ENCODE measurements at places on chromosomes 5 and 9.
A peak's percentile ranks its signal among the peaks of the same experiment; 100 is the strongest.

DNA sequence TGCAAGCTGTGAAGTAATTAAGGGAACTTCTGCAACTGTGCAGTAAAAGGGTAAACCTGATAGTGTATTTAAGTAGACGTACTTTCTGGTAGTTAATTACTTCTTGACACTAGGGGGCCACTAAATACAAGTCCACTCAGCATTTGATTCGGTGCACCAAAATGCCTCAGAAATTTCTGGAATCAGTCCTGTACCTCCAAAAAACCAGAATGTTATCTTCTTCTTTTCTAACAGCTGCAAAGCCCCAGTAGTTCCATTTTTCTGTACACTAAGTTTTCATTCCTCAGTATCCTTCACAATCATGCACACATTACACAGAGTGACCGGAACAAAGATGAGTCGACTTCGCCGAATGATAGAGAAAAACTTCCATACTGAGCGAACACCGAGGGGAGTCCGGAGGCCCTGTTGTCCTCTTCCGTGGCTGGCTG is 484 bp downstream of the GFM2 start:
- DNase-seq, result no peak

- no peak for DNase-seq
Measured at GRCh38 chr9:6449086-6449485, 36.1 kb downstream of the UHRF2 start.

GRCh38 chr5:68369457-68370125 is 154.0 kb downstream of the PIK3R1 start:
- peak; percentile 18 for DNase-seq

GRCh38 chr9:29730163-29730562 is 2156.9 kb upstream of the C9orf72 start:
- DNase-seq, result no peak

- no peak for DNase-seq
Measured at GRCh38 chr5:15499528-15500324, at the start of gene FBXL7. Gene FBXL7, plus strand, starts transcription at chr5:15500180.

DNA sequence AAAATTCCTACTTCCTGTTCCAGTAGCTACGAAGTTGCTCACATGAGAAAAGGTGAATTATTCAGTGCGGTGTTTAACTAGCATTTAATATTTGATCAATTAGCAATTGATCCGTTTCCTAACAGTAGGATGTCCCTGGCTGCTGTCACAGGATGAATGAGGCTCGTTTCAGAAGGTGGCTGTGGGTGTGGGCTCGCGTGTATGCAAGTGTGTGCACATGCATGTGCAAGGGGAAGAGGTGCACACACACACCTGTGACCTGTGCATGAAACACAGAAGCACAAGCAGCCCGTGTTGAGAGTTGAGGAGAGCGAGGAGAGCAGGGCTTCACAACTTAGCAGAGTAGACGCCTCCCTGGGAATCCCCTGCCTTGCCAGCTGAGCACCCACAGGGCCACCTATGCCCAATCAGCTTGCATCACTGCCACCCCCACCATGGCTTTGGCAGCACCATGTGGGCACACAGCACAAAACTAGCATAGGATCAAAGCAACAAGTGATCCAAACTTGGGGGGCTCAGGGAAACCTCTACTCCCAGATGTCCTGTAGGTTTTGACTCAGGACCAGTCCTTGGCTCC is 107.2 kb downstream of the C5orf15 start:
- DNase-seq, result no peak

- DNase-seq, result no peak
Measured at GRCh38 chr5:139763280-139763929, 32.2 kb upstream of the PSD2 start.

GRCh38 chr5:89573345-89573744 is 690.4 kb upstream of the MEF2C start:
- DNase-seq, result no peak

GRCh38 chr9:69324549-69325401 is at the start of gene ENTREP1:
Gene ENTREP1, plus strand, starts transcription at chr9:69325215. Its CDS starts 95 bp downstream, at chr9:69325310.
- DNase-seq, result no peak

- DNase-seq, result no peak
Measured at GRCh38 chr9:97773091-97773490, 76.0 kb upstream of the XPA start.

DNA sequence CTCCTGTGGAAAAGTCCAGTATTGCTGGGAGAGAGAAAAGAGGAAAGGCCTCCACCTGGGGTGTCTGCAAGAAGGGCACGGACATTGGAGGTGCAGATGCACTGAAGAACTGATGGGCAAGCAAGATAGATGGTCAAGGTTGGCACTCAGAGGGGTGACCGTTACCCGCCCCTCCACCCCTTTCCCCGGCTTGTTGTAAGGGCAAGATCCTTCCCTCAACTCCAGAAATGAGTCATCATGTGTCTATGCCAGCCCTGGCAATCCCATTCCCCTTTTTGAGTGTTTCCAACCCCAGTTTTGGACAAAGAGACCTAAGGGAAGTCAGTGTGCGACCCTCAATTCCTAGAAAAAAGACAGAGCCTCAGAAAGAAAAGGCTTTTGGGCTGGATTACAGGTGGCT is 34.9 kb upstream of the ATP6V1G1 start:
- no peak for DNase-seq

GRCh38 chr5:129125819-129126218 is 31.3 kb downstream of the ISOC1 start:
- no peak for DNase-seq

DNA sequence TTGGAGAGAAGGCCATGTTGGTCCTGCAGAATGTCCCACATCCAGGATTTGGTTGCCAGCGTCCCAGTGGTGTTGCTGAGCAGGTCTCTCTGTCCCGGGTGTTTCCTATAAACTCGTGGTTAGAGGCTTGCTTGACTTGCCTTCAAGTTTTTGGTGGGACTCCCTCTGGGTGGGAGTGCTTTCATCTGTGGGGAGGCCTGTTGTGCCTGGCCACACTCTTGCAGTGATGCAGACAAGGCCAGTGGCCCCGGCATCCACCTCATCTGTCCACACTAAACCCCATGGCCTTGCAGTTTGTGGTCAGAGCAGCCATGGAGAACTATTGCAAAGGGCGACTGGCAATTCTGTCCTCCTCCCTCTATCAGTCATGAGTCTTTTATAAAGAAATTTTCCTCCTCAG is 71.8 kb downstream of the PHF2 start:
- DNase-seq, result no peak

GRCh38 chr5:158754018-158754514 is 345.6 kb downstream of the EBF1 start:
- DNase-seq, result no peak

DNA sequence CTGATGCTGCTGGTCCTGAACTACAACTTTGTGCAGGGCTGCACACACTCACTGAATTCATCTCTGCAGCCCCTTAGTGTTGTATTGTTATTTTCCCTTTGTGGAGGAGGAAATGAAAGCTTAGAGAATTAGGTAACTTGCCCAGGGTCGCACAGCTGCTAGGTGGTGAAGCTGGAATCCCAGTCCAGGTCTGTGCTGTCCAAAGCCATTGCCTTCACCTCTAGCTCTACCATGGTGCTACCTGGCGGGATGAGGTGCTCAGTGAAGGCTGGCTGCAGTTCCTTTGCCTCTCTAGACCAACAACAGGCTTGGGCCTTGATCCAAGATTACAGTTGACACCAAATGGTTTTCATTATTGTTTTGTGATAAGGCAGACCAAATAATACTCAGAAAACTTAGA is 177.8 kb upstream of the PITX1 start:
- no peak for DNase-seq

GRCh38 chr9:18473652-18474279 is at the start of gene ADAMTSL1:
Gene ADAMTSL1, plus strand, starts transcription at chr9:18474153. Its CDS starts 80 bp downstream, at chr9:18474233.
- DNase-seq, result no peak

DNA sequence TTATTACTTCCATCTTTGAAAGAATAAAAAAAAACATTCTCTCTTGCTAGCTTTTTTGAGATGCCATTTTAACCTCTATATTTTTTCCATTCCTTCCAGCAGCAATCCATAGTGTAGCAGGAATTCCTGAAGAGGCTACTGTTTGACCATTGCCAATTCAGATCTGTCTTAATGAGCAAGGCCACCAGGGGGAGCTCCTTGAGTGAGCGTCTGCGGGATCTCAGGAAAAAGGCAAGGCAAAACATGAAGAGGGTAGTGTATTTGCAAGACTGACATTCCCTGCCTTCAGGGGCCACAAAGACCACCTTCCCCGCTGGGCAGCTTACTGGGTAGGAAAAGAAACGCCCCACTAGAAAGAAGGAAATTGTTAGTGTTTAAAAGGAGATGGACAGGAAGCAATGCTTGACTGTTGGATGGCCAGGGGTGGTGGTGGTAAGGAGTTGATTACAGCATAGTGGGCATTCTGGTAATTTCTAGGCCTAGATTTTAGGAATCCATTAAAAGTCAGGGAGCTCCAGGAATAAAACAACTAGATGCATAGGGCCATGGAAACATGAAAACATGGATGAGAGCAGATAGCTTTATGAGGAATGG is 206.6 kb upstream of the HAPLN1 start:
- peak; percentile 1 for DNase-seq

- no peak for DNase-seq
Measured at GRCh38 chr5:123790226-123790625, 278.2 kb downstream of the CSNK1G3 start.

GRCh38 chr5:90843443-90843842 is 284.8 kb downstream of the ADGRV1 start:
- no peak for DNase-seq

GRCh38 chr9:130283539-130284248 is 18.1 kb downstream of the HMCN2 start:
- no peak for DNase-seq

DNA sequence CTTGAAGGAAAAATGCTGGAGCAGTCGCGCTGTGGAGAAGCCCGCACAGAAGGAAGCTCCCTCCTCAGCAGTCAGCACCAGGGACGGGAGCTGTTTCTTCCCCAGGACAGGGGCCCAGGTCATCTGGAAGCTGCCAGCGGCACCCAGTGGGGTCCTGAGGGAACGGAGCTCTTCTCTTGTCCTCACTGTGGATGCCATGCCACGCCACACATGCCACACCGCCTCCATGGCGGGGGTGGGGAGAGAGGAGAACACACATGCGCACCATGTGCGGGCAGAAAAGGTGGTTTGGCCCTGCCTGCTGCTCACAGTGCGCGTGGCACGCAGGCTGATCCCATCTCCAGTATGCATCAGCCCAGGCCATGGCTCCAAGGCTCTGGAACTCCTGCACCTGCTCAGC is 41.7 kb upstream of the ZNF354B start:
- no peak for DNase-seq

DNA sequence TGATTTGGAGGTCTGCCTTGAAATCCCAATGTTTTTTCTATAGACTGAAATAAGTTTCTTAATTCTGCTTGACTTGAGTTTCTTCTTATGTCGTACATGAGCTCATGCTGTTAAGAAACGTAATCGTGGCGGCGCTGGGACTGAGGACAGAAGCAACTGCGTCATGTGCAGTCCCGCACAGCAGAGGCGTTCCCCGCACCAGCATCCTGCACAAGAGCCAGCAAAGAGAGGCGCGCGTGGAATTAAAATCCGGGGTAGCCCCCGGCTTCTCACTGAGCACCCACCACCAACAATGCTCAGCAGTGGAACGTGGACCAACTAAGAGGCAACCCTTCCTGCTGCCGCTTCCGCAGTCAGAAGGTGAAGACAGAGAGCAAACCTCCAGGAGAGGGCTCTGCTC is 496.2 kb upstream of the ADAMTS16 start:
- no peak for DNase-seq

DNA sequence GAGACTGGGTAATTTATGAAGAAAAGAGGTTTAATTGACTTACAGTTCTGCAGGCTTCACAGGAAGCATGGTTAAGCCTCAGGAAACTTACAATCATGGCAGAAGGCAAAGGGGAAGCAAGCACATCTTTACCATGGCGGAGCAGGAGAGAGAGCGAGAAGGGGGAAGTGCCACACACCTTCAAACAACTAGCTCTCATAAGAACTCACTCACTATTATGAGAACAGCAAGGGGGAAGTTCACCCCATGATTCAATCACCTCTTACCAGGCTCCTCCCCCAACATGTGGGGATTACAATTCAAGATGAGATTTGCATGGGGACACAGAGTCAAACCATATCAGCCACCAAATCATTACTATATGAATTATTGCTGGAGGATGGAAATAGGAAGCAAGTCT is 30.3 kb upstream of the STX17 start:
- DNase-seq, result no peak

GRCh38 chr9:112042769-112043168 is 132.3 kb downstream of the SUSD1 start:
- no peak for DNase-seq

- DNase-seq, result no peak
Measured at GRCh38 chr5:163497315-163497714, 8.1 kb upstream of the MAT2B start.
